Fibroblast of the aortic adventitia (primary cell): ENCODE measurements at places on chromosomes 4 and X. TPM values are rescaled to one million over a fixed set of nuclear protein-coding genes. Genes with fewer than 3 reads are reported as not detected.

Gene PCSK1N
- not detected in 2 replicates for total RNA-seq

Gene YY2
- 0.16 and 2.4 TPM in 2 replicates for total RNA-seq

Gene FABP2
- total RNA-seq = not detected in 2 replicates

Gene UGT2B15
- total RNA-seq = not detected in 2 replicates

DNA sequence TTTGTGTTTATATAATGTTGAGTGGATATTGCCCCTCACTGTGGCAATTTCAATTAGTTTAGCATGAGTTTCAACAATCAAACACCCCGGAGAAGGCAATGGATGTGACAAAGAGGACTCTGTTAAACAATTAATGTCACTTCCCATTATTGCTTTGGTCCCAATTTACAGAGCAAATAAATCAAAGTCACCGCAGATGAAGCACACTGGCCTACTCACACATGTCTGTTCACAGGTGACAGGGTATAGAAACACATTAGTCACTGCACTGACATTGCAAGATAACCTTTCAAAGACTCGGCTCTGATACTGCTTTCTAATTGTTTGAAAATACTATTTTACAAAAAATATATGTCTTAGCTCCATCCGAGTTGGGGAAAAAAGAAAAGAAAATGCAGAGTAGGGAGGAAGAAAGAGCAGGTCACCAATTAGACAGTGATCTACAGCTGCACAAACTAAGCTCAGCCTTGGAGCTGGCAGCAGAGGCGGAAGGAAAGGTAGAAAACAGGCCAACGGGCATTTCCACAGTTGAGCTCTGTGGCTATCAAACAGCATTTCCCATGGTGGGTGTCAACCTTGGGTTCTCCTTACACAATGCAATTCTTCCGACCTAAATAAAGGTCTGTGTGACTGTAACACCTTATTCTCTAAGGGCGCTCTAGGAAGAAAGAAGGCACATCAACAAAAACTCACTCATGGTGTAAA, 53.9 kb downstream of the PPARGC1A start:
- DNase-seq = no peak

GRCh38 chr4:71269233-71269632, 69.6 kb upstream of the SLC4A4 start:
- DNase-seq = no peak

- peak; percentile 51 for DNase-seq
These were observed 30.5 kb upstream of the LIMCH1 start for GRCh38 chr4:41507291-41507947.

DNA sequence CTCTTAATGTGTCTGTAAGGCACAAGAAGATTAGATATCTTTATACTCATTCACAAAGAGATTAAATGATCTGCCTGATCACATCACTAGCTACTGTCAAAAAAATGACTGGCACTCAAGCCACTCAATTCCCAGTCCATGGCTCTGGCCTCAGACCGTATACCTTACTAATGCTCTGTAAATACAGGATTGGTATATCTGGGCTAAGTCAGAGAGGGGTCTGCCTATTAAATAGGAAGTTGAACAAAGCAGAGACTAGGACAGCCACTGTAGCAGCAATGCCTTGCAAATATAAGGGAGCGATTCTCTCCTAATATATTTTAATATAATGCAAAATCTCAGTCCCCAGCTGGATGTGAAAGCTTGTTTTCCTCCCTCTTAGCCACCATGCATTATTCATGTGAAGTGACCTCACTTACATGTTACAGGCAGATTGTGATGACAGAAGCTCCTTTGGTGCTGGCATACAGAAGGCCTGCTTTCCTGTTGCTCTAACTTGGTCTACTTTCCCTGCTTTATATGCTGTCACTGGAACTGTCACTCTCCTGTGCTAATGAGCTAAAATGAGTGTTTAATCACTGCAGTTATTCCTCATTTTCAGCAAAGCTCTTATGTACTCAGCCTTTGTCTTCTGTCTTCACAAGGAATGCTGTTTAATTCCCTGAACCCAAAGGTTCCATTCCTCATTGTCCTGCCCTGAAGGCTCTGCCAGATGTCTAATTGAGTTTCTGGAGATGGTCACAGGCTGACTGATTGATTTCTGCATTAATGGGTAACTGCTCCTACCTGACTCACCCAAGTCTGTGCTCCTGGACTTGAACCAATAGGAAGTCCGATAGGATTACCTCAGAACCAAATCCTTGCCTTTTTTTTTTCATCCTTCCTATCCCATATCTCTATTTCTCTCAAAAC, 578.2 kb downstream of the KLHL13 start:
- no peak for DNase-seq

- DNase-seq = no peak
These were observed 20.1 kb downstream of the PPP2R2C start for GRCh38 chr4:6452116-6452896.

GRCh38 chrX:148020329-148020728, 39.2 kb downstream of the FMR1NB start:
- no peak for DNase-seq

GRCh38 chr4:13559413-13559812, 15.1 kb upstream of the NKX3-2 start:
- DNase-seq = peak; percentile 30

- DNase-seq = peak; percentile 85
These were observed 348.2 kb downstream of the SPRY1 start for GRCh38 chr4:123744664-123745290.

- DNase-seq = peak; percentile 33
These were observed 134.0 kb downstream of the COL4A6 start for GRCh38 chrX:108304210-108304609.
